ENCODE measurements at places on chromosomes 4 and X.
A peak's percentile ranks its signal among the peaks of the same experiment; 100 is the strongest.

DNA sequence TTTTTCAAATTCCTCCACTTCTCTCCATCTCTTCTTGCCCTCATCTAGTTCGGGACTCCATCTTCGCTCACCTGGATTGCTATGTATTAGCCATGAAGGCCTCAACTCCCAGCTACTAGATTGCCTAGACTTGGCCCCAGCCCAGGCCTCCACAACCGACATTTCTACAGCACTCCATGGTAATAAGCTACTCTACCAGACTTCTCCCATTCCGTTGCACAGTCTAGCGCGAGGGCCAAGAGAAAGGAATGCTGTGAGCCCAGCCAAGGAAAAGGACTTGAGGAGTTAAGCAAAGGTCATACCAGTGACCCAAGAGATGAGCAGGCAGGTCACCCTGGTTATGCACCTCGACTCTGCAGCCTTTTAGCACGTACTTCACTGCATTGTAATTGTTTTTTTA is 75.6 kb downstream of the SOWAHB start:
- DNase-seq: no peak

- no peak for DNase-seq
Measured at GRCh38 chrX:24023972-24024669, 2.9 kb downstream of the KLHL15 start.

DNA sequence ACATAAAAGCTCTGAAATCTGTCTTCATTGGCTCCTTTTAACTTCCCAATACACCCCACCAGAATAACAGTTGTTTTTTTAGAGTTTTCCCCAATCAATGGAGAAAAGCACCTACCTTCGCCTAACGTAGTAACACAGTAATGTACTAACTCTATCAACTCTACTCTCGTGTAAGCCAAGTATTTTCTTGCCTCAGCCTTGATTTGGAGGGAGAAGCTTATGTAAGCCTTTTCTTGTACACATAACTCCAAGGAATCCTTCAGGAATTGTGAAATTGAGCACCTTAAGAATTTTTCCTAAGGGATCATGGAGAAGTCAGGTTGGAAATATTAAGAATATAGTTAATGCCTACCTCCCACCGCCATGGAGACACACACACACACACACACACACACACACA is 181.2 kb downstream of the RAPGEF2 start:
- DNase-seq: no peak

GRCh38 chr4:1756079-1756478 is 34.8 kb downstream of the TACC3 start:
- peak; percentile 36 for DNase-seq

DNA sequence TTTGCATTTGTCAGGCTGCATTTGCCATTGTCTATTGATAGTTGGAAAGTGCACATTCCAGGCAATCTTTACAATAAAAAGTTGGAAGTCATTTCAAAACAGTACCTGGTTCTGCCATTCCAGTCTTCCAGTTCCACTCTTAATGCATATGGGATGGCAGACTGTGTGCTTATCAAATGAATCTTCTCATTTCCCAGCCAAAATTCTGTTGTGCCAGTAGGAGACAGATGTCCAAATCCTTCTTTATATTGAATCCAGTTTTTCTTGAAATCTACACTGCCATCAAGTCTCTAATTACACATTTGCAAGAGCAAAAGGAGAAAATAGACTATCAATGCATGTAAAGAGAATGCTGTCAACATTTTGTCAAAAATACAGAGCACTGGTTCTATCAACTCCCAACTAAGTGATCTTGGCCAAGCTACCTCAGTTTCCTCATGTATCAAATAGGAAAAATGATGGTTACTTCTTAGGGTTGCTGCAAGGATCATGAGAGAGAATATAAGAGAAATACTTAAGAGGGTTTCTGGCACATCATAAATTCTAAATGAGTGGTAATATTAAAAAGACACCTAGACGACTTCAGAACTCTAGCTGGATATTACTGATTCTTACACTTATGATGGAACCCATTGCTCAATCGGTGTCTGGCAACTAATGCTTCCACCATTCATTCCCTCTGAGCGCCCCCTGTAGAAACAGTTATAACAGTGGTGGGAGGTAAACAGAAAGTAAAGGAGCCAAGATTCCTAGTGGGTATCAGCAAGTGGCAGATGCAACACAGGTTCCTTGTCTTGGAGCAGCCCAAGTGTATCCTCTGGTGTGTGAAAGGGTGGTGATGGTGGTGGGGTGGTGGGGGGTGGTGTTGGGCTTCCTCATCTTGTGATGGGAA is 3.8 kb downstream of the FGG start:
- no peak for DNase-seq

GRCh38 chr4:26763063-26763462 is 97.6 kb upstream of the STIM2 start:
- DNase-seq: no peak

GRCh38 chr4:159240687-159241086 is 137.8 kb downstream of the RAPGEF2 start:
- no peak for DNase-seq

GRCh38 chr4:101326576-101326975 is 20.8 kb downstream of the PPP3CA start:
- DNase-seq: no peak

DNA sequence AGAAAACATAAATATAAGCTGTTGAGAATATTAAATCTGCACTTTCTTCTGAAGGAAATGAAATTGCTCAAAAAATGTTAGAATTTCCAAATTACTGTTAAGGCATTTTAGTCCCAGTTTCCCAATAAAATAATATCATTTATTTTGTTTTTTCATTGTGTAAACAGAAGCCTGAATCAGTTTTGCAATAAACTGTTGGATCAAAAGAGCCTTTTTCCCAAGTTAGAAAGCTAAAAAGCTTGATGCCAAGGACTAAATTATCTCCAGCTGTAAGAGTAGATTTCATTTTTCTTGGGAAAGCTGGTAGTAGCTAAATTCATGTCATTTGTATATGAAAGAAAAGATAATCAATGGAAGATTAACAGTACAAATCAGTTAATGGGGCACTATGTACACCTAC is 95.8 kb downstream of the RNF150 start:
- DNase-seq: no peak

DNA sequence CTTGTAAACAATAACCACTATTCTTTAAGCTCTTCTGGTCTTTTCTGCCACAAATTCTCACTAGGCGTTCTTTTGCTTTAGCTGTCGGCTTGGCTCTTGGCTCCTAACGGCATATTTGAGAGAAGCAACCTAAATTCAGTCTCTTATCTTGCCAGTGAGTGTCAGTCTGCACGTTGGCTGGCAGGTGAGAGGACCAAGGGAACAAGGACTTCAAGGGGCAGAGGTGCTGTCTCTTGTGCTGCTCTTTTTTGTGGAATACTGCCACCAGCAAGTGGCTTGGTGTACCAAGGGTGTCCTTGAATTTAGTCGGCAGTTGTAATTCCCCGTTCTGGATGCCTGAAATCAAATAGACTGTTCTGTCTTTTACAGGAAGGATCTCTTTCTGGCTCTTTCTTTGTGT is 77.8 kb upstream of the SLC4A4 start:
- DNase-seq: no peak

DNA sequence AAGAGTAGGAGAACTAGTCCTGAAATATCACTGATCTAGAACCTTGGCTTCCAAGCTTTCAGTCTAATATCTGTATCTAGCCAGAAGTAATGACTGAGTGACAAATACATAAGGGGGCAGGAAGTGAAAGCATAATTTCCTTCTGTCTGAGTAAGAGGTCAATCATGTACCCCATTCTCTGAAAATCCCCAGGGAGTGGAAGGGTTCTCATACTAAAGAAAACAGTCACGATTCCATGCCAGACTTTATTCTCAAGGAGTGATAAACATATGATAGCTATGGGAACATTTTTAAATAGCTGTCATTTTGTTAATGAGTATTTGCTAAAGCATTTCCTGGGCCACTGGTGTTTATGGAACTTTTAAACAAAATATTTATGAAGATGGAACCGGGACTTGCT is 308.5 kb downstream of the ARHGAP24 start:
- no peak for DNase-seq

Data from SK-N-DZ (cell line).